ENCODE measurements at places on chromosomes 13 and 19.
A peak's percentile ranks its signal among the peaks of the same experiment; 100 is the strongest.

DNA sequence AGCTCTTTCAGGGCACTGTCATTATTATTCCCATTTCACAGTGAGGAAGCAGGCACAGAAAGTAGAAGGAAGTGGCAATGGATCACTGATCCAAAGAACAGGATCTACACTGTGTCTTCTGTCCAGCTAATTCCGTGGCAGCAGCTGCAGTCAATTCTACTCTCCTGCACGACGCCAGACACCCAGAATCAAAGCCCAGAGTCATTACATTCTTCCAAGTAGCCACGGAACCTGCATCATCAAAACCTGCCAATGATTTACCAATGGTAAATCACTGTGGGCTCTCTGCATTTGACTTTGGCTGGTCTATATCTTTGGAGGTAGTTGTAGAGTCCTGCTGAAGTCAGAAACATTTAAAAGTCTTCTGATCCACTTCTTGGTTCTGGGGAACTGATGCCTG is 767.7 kb downstream of the LIG4 start:
- no peak for DNase-seq

DNA sequence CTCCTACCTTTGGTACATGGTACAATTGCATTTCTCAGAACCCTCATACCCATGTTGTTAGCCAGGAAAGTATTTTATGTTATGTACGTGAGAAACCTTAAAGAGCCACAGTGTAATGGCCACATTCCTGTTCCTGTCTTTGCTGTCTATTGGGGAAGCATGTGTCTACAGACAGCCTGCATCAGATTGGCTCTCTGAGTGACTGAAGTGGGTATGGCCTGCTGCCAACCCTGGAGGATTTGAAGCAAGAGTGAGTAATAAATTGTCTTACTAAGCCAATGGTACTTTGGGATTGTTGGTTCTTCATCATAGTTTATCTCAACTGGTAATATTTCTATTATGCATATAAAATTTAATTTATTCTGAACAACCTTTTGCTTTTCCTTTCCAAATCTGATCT is 574.1 kb downstream of the LMO7 start:
- no peak for DNase-seq

DNA sequence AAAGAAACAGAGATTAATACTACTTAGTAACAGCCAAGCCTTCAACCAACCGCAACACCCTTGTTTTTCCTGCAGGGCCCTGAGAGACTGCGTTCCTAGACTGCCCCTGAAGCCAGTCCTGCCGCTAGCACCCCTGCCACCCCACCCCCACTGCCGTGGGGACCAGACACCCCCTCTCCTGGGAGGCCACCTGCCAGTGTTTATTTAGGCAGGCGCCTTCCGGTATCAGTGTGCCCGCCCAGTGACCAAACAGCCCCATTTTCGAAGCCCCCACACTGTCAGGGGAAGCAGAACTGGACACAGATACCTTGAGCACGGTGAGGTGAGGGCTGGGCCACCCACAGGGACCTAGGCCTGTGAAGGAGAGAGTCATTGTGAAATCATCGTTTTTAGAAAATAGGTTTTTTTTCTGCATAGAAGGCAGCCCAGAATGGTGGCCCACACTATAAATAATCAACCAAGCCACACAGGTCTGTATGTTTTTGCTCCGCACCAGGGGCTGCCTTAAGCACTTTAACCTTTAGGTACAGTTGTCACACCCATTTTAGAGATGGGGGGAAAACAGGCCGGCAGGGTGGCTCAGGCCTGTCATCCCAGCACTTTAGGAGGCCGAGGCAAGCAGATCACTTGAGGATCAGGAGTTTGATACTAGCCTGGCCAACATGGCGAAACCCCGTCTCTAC is 3.5 kb upstream of the TLE5 start:
- no peak for DNase-seq

- no peak for DNase-seq
Observed at GRCh38 chr13:34108410-34108809, 290.5 kb downstream of the RFC3 start.

GRCh38 chr13:112263152-112263551 is 113.0 kb upstream of the SPACA7 start:
- DNase-seq, result no peak

- no peak for DNase-seq
Observed at GRCh38 chr13:99367106-99367616, 60.0 kb upstream of the GPR183 start.

GRCh38 chr19:15234431-15235130 is 2.3 kb upstream of the EPHX3 start:
- DNase-seq, result no peak

DNA sequence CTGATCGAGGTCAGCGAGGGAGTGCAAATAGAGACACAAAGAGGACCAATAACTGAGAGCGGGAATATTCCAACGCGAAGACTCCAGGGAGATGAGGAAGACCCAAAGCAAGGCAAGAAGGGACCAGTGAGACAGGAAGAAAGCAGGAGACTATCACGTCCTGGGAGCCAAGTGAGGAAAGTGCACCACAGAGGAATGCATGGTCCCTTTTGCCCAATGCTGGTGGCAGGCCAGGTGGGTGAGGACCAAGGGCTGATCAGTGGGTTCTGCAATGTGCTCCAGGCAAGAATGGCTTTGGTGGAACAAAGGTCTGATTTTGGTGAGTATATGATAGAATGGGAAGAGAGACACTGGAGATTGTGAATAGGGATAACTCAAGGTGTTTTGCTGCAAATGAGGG is 25.4 kb downstream of the CHST8 start:
- DNase-seq, result no peak

- DNase-seq, result no peak
Observed at GRCh38 chr19:7914598-7915045, at the start of gene TGFBR3L. TGFBR3L (plus strand) TSS chr19:7914830.

DNA sequence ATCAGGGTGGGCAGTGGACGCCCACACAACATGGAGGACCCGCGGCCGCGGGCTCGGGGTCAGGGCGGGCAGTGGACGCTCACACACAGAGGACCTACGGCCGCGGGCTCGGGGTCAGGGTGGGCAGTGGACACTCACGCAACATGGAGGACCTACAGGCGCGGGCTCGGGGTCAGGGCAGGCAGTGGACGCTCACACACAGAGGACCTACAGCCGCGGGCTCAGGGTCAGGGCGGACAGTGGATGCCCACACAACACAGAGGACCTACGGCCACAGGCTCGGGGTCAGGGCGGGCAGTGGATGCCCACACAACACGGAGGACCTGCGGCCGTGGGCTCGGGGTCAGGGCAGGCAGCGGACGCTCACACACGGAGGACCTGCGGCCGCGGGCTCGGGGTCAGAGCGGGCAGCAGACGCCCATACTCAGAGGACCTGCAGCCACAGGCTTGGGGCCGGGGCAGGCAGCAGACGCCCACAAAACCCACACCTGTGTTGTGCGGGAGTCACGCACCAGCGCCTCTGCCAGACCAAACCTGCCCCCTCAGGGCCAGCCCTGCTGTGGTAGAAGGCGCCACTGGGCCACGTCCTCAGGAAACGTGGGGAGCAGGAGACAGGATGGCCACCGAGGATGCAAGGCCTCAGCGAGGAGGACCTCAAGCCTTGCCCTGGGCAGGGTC is 27.6 kb upstream of the C13orf46 start:
- no peak for DNase-seq

DNA sequence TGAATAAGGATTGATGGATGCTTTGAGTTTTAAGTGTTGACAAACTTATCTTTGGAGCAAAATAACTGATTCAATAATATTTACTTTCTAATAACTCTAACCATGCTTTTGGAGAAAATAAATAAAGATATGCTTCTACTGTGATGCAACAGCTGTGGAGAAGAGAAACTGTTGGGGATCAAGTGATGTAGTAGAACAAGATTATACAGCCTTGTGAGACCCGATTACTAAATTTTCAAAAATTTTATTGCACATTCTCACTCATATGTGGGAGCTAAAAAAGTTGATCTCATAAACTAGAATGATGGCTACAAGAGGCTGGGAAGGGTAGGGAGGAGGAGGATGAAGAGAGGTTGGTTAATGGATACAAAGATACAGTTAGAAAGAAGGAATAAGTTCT is 85.5 kb upstream of the OXGR1 start:
- DNase-seq, result no peak

- DNase-seq, result no peak
Observed at GRCh38 chr13:18993884-18994660, 187.6 kb downstream of the TUBA3C start.

DNA sequence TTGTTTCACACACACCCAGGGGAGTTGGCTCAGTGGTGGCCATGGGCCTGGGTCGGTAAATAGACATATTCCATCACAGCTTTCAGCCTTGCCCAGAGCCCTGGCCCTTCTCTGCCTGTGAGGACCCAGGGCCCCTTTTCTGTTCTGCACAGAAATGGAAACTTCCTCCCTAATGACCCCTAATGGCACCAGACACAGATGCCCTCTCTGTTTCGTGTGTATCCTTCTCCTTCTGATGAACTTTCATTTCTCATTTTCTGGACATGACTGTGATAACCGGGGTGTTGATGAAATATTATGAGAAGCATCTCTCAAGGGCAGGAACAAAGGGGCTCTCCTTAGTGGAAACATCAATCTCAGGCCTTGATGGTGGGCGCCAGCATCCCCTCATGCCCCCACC is 12.8 kb downstream of the LILRA1 start:
- DNase-seq, result no peak

GRCh38 chr13:74920361-74920760 is 561.6 kb downstream of the TBC1D4 start:
- no peak for DNase-seq

- no peak for DNase-seq
Observed at GRCh38 chr19:48498595-48499311, 12.9 kb downstream of the LMTK3 start.

DNA sequence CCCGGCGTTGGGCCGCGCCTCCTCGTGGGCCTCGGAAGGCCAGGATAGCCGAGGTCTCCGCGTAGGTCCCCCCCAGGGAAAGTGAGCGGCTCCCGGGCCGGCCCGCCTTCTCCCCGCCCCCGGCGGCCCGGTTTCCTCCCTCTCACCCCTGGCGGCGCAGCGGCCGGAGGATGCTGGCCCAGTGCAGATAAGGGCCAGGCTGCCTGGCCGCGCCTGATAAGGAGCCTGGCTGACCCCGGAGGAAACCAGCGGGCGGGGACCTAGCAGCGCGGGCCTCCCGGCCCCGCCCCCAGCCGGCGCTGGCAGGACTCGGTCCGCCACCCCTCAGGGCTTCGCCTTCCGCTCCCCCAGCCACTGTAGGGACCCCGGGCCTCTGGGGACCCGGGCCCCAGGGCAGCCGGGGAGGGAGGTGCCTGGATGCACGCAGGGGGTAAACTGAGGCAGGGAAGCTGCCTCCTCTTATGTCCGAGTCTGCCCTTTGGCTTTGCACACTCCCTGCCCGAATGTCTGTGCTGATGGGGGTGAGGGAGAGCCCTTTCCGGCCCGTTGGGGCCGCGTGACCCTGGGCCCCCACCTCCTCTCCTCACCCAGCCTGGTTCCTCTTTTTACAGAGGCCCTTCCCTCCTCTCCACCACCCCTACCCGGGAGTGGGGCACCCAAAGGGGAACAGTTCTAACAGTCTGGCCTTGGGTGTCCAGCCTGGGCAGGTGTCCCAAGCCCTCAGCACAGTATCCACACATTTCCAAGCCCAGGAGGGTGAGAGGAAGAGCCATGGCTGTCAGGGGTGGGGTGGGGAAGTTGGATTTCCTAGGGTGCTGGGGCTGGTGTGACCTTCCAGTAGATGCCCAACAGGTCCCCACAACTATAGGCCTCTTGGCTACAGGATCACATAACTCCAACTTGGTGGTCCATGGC is at the start of gene LYL1:
Gene LYL1 (minus strand): TSS at position 193 of the 915 bp plus-strand sequence. CDS start 1,687 bp downstream, outside the sequence.
- DNase-seq, result no peak

DNA sequence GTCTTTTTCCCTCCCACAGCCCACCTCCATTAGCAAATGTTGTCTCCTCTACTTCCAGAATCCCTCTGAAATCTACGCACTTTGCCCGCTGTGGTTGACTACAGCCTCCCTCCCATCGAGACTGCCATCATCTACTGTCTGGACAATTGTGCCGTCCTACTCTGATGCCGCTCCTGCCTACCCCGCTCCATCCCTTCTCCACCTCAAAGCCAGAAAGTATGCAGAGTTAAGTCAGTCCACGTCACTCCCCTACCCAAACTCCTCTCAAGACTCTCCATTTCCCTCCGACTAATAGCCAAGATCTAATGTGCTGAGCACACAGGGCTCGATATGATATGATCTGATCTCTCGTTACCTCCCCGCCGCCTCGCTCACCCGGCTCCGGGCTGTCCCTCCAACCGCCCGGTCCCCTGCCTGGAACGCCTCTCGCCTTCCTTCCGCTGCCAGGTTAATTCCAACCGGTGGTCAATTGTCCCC is 556 bp downstream of the CACTIN start:
- no peak for DNase-seq

GRCh38 chr19:46785054-46785979 is 3.1 kb downstream of the SLC1A5 start:
- no peak for DNase-seq

- no peak for DNase-seq
Observed at GRCh38 chr19:50628551-50628950, 11.1 kb downstream of the SYT3 start.

GRCh38 chr19:13154241-13154778 is 4.1 kb downstream of the IER2 start:
- DNase-seq, result peak; percentile 75

- no peak for DNase-seq
Observed at GRCh38 chr19:57689750-57690149, 8.0 kb downstream of the ZNF551 start.

- peak; percentile 72 for DNase-seq
Observed at GRCh38 chr13:110340812-110341444, 33.8 kb downstream of the COL4A2 start.

- no peak for DNase-seq
Observed at GRCh38 chr13:44271473-44271872, 102.2 kb upstream of the SERP2 start.

DNA sequence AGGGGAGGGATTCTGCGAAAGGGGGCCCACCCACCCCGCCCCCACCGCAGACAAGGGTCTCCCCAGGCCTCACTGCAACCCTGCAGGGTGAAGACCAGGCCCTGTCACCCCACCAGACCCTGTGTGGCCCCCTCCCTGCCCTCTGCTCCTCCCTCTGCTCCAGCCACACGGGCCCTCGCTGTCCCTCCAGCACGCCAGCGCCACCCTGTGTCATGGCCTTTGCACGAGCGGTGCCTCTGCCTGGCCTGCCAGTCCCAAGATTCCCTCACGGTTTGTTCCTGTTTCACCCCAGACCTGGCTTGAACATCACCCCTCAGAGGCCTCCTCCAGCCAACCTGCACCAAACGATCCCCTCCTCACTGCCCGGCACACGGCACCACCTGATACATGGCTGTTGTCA is 27.3 kb downstream of the PIP5K1C start:
- no peak for DNase-seq

- no peak for DNase-seq
Observed at GRCh38 chr13:70884196-70884595, 775.9 kb upstream of the KLHL1 start.

- no peak for DNase-seq
Observed at GRCh38 chr13:22793598-22794134, 387.1 kb upstream of the SGCG start.

- no peak for DNase-seq
Observed at GRCh38 chr19:6849876-6850275, 37.5 kb upstream of the ADGRE1 start.

GRCh38 chr19:6677883-6678689 is 8.1 kb upstream of the TNFSF14 start:
- no peak for DNase-seq

GRCh38 chr19:1854542-1855039 is 6.3 kb upstream of the REXO1 start:
- DNase-seq, result no peak

GRCh38 chr19:35856546-35857149 is at the start of gene KIRREL2:
KIRREL2 (plus strand) TSS chr19:35856911; CDS start chr19:35857120, 209 bp downstream.
- DNase-seq, result no peak
